Activated gamma-delta T cell treated with Interleukin-2 at 50 U/mL for 16 hours (primary cell): ENCODE measurements at places on chromosomes 1 and 21.

- DNase-seq, result no peak
Measured at GRCh38 chr1:167460836-167461235, 57.5 kb downstream of the CD247 start.

DNA sequence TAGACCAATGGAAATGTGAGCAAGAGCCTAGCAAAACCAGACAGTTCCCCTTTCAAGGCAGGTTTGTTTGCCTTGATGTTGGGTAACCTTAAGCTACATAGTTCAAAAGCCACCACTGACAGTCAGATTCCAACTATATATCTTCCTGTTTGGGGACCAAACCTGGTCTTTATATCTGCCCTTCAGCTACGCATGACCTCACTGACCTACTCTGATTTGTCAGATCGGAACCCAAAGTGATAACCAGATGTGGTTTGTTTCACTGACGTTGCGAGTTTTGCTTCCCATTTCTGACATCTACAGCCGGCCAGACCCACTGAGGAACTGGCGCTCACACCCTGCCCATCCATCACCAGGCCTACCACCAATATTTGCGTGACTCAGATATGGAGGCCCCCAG, 361.1 kb upstream of the CHRM3 start:
- no peak for DNase-seq

- no peak for DNase-seq
Measured at GRCh38 chr1:18373882-18374493, 106.7 kb upstream of the KLHDC7A start.

DNA sequence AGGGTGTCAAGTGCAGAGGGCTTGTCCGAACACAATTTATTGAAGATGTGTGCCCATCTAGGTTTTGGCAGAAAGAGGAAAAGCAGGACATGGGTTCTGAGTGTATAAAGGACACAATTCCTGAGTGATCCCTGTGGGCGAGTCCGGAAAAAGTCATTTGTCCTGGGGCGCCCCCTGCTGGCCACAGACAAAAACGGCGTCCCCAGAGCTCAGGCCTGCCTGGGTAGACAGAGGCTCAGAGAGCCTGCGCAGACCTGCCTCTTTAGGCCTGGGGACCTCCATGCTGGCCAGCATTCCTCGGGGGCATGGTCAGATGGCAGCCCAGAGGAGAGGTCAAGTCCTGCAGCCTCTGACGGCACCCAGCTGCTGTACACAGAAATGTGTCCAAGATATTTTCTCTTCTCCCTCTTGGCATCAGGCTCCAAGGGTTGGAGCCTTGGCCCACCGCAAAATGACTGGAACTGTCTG, 65.5 kb upstream of the LRP8 start:
- DNase-seq, result peak; percentile 73

DNA sequence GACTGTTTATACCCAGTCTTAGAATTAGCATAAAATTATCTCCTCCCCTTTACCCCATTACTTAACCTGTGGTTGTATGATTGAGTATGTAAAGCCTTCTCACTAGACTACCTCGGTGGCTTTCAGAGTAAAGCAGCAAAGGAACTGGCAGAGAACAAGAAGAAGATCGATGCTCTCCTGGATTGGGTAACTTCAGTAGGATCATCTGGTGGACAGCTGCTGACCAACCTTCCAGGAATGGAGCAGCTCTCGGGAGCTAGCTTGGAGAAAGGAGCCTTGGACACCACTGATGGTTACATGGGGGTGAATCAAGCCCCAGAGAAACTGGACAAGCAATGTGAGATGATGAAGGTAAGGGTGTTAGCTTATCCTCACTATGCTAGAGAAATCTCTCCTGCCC, 138.6 kb upstream of the BMP8A start:
- no peak for DNase-seq

GRCh38 chr1:198564716-198565115, 24.2 kb upstream of the ATP6V1G3 start:
- peak; percentile 39 for DNase-seq

DNA sequence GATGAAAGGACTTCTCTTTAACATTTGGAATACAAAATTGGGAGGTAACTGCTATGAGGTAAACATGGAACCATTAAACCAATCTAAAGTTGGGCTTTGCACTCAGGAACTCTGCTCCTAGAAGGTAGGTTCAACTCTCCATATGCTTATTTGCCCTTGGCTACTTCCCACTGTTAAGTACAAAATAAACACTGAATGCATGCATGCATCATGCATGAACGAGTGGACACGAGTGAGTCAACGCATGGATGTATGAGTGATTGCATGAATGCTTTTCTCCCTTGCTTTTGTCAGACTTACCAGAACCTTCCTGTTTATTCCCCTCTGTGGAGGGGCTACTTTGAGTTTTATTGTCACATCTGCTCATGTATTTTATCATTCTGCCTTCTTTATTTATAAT, 42.4 kb upstream of the RUNX1 start:
- no peak for DNase-seq

GRCh38 chr21:29711236-29711635, 228.6 kb downstream of the GRIK1 start:
- no peak for DNase-seq
